ENCODE measurements at places on chromosomes 7 and 10.

DNA sequence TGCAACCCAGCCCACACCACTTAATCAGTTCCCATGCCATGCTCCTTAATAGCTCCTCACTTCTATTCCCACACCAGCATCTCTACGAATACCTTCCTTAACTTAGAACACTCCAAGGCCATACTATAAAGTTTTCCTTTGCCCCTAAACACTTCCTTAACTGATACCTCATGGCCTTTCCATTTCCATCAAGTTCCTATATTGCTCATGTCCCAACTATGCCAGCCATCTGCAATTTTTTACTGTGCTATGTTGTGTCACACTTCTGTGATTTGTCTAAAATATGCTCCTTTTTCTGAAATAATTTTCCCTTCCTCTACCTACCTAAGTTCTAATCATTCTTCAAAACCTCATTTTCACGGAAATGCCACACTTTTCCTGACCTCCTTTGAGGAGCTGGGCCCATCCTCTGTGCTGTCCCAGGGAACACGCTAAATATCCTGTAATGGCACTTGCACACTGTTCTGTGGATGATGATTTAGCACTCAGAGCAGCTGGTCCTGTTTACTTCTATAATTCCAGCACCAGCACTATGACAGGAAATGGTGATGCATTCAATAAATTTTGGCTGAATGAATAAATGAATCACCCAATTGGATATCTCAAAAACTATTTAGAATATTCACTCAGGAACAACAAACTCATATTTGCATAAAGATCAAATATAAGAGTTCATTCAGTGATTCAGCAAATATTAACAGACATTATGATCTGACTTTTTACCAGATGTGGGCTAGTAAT is 266.5 kb upstream of the HGF start:
- H3K27ac ChIP-seq, result no peak overlapping the region
- no peak overlapping the region for H3K4me3 ChIP-seq
- no peaks in the 10 kb centered on the region for H3K27me3 ChIP-seq
- H3K36me3 ChIP-seq, result no peaks in the 10 kb centered on the region
- no peaks in the 10 kb centered on the region for H3K4me1 ChIP-seq

DNA sequence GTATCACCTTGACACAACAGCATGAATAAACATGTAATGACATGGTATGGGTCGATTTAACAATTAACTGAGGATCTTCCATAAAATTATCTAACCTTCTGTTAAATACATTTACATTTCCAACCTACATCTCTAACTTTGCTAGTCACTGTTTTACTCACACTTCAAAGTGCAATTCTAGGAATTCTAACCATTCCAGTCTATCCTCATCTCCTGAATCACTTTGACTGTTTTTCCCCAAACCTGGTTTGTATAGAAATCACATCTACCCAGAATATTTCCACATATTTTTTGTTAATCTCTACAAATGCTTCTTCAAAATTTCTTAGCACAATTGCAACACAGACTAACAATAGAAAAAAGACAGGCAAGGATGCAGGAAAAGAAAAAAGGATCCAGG is 6.2 kb downstream of the ABI1 start:
- no peak for DNase-seq
- peaks cover 3% of the 10 kb centered on the region for H3K36me3 ChIP-seq
- no peak overlapping the region for H3K27ac ChIP-seq

- H3K27ac ChIP-seq, result peak overlapping the region; percentile 100
- peak overlapping the region; percentile 99 for H3K4me3 ChIP-seq
Observed at GRCh38 chr10:51699145-51699474, 285 bp downstream of the CSTF2T start.

DNA sequence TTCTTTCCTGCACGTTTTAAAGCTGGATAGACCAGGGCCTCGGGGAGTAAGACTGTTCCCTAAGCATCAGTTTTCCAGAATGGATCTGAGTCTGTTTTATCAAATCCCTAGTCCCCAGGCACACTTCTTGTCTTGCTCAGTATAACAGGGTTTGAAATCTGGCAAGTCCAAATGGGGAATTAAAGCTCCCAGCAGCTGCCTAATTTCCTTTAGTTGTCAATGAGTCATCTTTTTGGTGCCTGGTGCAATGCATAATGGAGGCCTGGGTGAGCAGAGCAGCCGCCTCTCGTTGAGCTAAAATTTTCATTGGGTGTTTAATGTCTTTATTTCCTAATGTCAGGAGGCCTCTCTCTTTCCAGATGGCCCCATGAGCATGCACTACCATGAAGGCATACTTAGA is 87.9 kb downstream of the STRA8 start:
- no peak for DNase-seq
- H3K27me3 ChIP-seq, result no peaks in the 10 kb centered on the region
- H3K4me1 ChIP-seq, result no peaks in the 10 kb centered on the region
- no peak overlapping the region for H3K4me3 ChIP-seq

GRCh38 chr10:102634686-102635085 is 9.6 kb upstream of the TRIM8 start:
- no peak for DNase-seq
- peaks cover 5% of the 10 kb centered on the region for H3K36me3 ChIP-seq
- H3K4me3 ChIP-seq, result no peak overlapping the region
- peaks cover 43% of the 10 kb centered on the region for H3K4me1 ChIP-seq
- peak overlapping the region; percentile 95 for H3K27ac ChIP-seq

DNA sequence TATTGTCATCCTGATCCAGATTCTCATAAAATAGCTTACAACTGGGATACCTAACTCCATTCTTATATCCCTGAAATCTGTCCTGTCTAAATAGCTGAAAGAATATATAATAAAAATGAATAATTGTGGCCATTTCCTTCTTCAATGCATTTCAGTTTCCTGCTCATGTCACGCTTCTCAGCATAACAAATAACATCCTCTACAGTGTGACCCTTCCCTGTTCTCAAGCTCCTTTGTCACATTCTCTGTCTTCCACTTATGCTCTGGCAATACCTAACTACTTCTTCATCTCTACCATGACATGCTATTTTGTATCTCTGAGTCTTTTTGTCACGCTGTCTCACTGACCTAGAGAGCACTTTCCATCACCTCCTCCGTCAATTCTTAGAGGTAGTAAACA is 884.1 kb upstream of the LRRTM3 start:
- no peak overlapping the region for H3K27ac ChIP-seq
- H3K4me1 ChIP-seq, result no peaks in the 10 kb centered on the region
- DNase-seq, result no peak
- H3K4me3 ChIP-seq, result no peak overlapping the region
- H3K36me3 ChIP-seq, result no peaks in the 10 kb centered on the region

GRCh38 chr7:158955932-158956804 is 99.8 kb downstream of the DYNC2I1 start:
- H3K4me1 ChIP-seq, result peaks cover 9% of the 10 kb centered on the region
- no peaks in the 10 kb centered on the region for H3K36me3 ChIP-seq
- peaks cover 7% of the 10 kb centered on the region for H3K27me3 ChIP-seq
- H3K27ac ChIP-seq, result no peak overlapping the region
- no peak for DNase-seq

- no peak for DNase-seq
- H3K36me3 ChIP-seq, result no peaks in the 10 kb centered on the region
- H3K4me3 ChIP-seq, result peak overlapping the region; percentile 78
- H3K27ac ChIP-seq, result no peak overlapping the region
- peaks cover 55% of the 10 kb centered on the region for H3K27me3 ChIP-seq
- H3K4me1 ChIP-seq, result peaks cover 25% of the 10 kb centered on the region
Observed at GRCh38 chr7:45921381-45921698, 268 bp upstream of the IGFBP3 start.

DNA sequence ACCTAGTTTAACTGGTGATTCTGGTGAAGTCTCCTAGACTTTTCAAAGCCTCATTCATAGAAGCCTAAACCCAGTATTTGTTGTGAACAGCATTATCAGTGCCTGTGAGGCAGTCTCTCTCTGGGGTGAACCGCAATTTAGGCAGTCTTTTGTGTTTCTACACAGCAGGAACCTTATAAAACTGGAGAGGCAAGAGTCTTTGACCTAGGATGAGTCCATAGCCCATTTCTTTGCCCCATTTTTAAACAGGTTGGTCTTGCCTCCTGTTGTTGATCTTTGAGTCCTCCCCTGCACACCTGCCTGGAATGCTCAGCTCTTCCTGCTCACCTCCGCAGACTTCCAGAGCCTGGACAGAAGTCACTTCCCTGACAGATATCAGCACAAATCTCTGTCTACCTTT is 51.2 kb upstream of the NRP1 start:
- DNase-seq, result no peak
- peaks cover 58% of the 10 kb centered on the region for H3K27me3 ChIP-seq
- no peaks in the 10 kb centered on the region for H3K4me1 ChIP-seq
- no peak overlapping the region for H3K4me3 ChIP-seq
- peaks cover 2% of the 10 kb centered on the region for H3K36me3 ChIP-seq

All from T-helper 17 cell (primary cell).